ENCODE measurements at places on chromosomes 13 and 19.

DNA sequence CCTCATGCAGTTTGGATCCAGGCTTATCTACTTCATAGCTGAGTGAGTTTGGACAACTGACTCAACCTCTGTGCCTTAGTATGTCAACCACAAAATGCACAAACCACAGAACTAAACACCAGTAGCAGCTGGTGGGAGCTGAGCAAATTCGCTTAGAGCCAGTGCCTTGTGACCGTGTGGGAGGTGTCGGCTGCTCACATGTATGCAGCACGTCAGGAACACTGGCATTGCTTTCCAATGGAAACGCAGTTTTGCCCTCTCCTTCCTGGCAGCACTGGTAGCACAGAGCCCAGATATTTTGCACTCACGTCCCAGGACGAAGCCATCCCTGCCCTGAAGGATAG, 8.3 kb upstream of the NTN5 start:
- no peak for DNase-seq

DNA sequence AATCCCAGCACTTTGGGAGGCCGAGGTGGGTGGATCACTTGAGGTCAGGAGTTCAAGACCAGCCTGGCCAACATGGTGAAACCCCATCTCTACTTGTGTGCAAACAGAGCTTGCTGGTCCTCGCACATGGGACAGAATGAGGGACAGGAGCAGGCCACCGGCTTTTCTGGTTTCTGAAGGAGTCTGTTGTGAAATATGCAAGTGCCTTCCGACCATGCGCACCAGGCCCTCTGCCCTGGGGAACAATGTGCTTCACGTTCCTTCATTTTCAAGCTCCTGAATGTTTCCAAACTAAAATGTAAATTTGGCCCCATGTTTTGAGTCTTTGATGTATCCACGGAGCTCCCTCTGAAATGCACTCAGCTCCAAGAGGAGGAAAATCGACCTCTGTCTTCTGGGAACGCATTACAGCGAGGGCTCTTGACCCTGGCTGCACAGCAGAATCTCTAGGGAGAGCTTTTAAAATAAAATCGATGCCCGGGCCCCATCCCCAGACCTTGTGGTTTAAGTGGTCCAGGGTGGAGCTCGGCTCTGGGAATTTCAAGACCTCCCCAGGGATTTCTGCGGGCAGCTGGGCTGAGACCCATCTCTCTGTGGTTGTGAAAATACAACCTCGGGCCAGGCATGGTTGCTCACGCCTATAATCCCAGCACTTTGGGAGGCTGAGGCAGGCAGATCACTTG, 9.3 kb upstream of the ACP4 start:
- no peak for DNase-seq

GRCh38 chr13:77207943-77208342, 119.0 kb downstream of the MYCBP2 start:
- DNase-seq = no peak

GRCh38 chr13:27403203-27403678, 21.2 kb upstream of the GTF3A start:
- no peak for DNase-seq

DNA sequence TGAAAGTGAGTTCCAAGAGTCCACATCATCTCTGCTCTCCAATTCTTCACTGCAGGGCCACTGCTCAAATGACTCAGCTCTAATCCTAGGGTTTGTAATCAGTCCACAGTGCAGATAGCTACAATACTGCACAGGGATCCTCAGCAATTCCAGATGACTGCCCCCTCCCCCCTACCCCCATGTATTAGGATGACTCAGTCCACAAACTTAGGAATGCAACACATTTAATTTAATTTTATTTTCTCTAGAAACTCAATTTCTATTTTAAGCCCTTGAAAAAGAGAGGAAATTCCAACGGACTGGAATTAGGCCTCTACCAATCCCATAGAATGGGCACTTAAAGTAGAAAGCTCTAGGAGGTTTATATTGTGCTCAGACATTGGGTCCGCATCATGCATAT, 173.8 kb upstream of the SOX21 start:
- no peak for DNase-seq

GRCh38 chr13:21320642-21321034, 138.5 kb downstream of the ZDHHC20 start:
- no peak for DNase-seq
